Eye (tissue), 1 donor: ENCODE measurements at places on chromosomes 4 and X.

DNA sequence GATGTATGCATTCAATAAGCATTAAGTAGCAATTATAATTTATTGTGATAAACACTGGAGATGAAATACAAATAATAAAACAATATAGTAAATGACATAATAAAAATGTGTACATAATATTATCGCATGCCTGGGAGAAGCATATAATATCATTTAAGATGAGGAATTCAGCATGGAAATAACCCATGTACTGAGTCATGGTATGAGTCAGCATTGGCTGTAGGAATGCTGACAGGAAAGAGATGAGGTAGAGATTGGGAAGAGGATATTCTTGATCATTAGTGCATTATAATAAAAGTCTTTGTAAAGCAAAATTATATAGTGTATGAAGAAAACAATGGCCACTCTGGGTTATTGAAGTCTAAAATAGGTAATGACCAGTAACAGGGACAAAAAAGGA is 82.8 kb downstream of the MAGEB10 start:
- no peak for DNase-seq

DNA sequence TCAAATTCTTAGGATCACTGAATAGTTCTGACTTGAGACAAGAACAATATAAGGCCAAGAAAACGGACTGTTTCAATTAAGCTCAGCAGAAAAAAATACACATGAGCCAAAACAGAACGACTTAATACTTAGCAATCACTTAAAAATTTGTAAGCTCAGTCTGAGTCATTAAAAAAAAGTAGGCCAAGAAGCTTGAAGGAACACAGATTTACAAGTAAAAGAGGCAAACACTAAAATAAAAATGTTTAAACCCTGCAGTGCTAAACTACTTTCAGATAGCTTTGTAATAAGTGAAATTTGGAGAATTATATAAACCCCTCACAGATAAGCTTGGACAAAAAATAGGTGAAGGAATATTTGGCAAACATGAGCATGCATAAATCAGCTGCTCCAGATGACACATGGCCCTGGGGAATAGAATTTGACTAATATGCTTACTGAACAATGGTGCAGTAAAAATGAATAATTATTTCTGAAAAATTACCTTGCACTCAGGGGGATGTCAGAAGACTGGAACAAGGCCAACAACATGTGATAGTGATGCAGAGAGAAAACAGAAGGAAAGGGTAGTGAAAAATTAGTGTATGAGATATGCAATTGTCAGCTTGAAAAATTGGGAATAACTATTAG is 49.6 kb downstream of the LNX1 start:
- DNase-seq, result peak; percentile 43

GRCh38 chrX:27987862-27988646 is 6.8 kb upstream of the DCAF8L1 start:
- no peak for DNase-seq

DNA sequence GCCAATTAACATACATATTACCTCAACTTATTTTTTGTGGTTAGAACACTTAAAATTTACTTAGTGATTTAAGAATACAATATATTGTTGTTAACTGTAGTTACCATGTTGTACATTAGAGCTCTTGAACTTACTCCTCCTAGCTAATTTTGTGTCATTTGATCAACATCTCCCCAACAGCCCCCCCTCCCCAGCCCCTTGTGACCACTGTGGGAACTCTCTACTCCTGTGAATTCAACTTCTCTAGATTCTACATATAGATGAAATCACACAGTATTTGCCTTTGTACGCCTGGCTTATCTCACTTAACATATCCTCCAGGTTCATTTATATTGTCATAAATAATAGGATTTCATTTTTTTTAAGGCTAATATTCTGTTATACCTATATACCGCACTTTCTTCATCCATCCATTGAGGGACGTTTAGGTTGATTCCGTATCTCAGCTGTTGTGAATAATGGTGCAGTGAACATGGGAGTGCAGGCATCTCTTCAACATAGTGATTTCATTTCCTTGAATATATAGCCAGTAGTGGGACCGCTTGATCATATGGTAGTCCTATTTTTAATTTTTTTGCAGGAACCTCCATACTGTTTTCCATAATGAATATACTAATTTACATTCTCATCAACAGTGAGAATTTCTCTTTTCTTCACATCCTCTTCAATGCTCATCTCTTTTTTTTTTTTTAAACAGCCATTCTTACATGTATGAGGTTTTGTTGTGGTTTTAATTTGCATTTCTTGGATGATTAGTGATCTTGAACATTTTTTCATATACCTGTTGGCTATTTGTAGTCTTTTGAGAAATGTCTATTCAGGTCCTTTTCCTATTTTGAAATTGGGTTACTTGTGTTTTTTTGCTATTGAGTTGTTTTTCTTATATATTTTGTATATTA is 66.8 kb downstream of the RAPGEF2 start:
- DNase-seq, result no peak

DNA sequence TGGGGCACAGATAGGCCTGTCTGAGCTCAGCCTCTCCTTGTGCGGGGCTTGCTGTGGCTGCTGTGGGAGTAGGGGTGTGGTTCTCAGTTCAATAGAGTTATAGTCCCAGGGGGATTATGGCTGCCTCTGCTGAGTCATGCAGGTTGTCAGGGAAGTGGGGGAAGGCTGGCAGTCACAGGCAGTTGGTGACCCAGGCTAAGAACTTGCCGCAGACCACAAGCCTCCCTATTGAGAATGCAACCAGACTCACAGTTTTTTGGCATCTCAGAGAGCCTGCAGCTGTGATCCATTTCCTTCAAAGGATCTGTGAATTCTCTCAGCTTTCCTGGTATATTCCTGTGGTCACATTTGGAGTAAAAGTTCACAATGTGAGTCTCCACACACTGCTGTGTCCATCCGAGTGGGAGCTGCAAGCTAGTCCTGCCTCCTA is 364.9 kb downstream of the ZNF674 start:
- no peak for DNase-seq

DNA sequence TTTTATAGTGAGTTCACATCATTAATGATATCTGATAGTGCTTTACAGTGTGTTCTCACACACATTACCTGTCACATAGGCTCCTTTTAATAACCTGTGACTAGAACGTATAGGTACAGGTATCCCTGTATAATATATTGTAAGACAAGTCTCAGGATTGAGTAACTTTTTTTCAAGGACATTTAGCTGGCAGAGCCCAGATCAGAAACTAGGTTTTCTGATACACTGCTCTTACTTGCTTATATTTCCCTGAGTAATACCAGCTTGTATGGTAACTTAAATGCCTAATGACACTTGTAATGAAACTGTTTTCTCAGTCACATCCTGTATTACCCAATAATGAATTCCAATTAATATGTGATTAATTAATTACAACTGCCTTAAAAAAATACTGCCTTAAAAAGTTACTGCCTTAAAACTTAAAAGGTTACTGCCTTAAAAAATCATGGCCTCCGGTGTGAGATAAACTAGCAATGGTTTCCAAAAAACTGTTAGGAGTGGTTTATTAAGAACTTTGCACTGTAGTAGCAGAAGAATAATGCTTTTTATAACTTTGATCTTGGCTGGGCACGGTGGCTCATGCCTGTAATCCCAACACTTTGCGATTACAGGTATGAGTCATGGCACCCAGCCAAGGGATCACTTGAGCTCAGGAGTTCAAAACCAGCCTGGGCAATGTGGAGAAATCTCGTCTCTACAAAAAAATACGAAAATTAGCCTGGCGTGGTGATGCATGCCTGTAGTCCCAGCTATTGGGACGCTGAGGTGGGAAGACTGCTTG is 11.9 kb downstream of the COPS4 start:
- no peak for DNase-seq

DNA sequence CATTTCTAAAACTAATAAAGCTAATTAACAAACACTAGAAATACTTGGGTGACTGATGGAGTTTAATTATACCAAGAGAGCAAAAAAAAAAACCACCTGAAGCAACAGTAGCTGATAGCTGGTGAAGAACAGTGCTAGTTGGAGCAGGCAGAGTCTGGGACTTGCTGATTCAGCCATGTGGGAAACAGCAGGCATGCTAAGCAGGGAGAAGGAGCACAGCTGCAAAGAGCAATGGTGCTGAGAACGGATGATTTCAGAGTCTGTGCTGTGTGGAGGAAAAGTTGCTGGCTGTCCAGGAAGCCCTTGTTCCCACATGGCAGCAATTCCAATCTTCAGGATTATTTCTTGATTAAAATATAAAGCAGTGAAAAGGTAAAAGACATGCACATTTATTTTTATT is 68.8 kb downstream of the NPY1R start:
- DNase-seq, result no peak
